Activated CD4-positive, alpha-beta T cell treated with anti-CD3 and anti-CD28 coated beads, Interleukin-2, amount 50 U/mL, for 16 hours (primary cell): ENCODE measurements at places on chromosomes 3 and 15.

DNA sequence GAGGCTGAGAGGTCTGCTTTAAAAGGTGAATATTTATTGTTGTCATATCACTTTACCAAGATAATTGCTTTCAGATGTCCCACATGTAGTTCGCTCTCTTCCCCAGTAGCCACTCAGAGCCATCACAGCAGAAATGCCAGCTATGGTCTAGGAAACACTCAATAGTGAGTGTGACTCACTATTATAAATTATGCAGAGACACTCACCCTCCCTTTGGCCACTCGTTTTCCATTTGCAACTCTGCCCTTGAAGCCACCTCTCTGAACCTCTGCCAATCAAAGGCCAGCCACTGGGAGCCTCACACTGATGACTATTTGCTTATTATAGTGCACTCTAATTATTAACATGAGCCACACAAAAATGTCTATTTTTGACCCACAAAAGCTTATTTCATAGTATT is 328.1 kb upstream of the ATP10A start:
- DNase-seq: no peak

DNA sequence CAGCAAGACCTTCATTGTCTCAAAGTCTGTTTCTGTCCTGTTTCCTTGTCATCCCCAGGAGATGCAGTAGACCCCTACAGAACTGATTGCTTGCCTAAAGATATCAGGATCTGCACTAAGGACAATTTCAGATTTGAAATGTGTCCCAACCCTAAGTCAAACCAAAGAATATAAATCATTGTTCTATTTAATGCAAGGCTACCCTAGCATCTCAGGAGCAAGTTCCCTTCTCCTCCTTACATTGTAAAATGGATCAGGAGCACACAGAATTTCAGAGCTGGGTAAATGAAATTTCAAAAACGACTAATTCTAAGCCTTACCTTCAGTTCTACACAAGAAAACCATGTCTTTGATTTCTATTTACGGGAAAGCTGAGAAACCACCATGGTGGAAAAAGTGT is 360.9 kb upstream of the KCNH8 start:
- DNase-seq: no peak

DNA sequence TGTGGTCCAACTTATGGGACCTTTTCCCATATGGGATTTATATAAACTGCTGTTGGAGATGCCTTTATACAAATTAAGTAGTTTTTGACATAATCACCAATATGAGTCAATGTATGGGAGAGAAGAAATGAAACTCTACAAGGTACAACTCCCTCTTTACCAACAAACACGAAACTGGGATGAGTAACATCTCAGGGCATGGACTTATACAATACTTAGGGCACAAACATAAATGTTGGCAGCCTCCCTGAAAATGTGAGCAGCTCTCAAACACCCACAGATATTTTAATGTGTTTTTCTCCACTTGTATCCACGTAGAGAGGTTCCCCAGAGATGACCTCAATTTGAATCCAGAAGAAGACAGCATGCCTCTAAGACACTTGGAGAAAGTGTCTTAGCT is 161.6 kb downstream of the MAGI1 start:
- DNase-seq: no peak

DNA sequence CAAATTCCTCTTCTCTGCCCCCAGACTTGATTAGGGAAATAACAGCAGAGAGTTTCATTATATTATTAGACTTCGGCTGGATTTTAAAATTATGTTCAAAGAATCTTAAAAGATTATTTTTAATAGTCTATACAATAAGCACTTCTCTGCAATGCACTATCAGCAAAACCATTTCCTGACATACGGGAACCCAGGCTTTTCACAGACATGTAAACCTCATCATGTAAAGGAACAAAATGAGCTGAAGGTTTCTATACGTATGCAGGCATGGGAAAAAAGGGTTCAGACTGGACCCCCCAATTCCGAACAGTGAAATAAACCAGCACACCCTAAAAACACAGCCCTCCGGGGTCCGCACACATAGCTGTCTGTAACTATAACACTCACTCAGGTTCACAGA is 77.5 kb upstream of the LMOD3 start:
- DNase-seq: no peak
